Stimulated activated CD8-positive, alpha-beta memory T cell treated with anti-CD3 and anti-CD28 coated beads, Interleukin-4, amount 100 ng/mL, for 48 hours (primary cell): ENCODE measurements at places on chromosomes 6 and 20.

DNA sequence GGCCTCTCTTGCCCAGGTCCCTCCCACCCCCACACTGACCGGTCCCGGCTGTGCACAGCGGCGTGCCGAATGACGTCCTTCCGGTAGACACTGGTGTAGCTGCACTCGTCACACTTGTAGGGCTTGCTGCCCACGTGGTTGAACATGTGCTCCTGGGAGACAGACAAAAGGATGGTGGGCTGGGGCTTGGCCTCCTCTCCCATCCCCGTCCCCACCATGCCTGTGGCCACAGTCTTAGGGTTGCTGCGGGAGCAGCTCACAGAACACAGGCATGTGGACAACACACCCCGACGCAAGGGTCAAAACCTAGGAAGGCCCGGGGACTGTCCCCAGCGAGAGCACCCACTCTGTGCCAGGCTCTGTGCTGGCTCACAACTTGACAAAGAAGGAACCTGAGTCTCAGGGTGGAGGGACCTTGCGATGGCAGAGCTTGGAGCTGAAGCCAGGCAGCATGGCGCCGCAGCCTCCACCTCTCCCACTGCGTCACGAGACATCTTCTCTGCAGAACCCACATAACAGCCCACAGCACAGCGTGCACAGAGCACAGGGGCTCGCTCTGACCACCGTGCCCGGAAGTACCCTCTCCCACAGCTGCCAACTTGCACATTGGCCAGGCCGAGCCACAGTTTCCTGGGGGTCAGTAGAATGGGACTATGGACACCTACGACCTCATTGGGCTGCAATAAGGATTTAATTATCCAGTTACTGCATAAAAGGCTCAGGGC is 9.8 kb downstream of the ZNF335 start:
- DNase-seq = no peak

DNA sequence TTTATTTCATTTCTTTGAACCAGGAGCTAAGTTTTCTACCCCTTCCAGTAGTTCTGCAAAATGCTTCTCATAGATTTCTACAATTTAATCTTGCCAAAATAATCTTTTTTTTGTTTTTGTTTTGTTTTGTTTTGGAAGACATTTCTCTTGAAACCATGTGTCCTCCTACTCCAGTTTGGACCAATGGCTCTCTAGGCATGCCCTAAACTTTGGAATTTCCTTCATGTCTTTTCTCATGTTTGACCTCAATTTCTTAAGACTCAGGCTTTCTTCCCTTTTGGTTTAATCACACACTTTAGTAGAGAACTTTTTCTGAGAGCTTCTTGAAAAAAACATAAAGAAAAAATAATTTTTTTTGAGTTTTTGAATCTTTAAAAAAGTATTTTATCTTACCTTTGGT is 173.8 kb downstream of the GJA1 start:
- DNase-seq = no peak

- DNase-seq = no peak
Measured at GRCh38 chr6:159555082-159555875, 137.8 kb downstream of the SOD2 start.

GRCh38 chr6:143232849-143233248 is 172.2 kb downstream of the AIG1 start:
- DNase-seq = peak; percentile 60

DNA sequence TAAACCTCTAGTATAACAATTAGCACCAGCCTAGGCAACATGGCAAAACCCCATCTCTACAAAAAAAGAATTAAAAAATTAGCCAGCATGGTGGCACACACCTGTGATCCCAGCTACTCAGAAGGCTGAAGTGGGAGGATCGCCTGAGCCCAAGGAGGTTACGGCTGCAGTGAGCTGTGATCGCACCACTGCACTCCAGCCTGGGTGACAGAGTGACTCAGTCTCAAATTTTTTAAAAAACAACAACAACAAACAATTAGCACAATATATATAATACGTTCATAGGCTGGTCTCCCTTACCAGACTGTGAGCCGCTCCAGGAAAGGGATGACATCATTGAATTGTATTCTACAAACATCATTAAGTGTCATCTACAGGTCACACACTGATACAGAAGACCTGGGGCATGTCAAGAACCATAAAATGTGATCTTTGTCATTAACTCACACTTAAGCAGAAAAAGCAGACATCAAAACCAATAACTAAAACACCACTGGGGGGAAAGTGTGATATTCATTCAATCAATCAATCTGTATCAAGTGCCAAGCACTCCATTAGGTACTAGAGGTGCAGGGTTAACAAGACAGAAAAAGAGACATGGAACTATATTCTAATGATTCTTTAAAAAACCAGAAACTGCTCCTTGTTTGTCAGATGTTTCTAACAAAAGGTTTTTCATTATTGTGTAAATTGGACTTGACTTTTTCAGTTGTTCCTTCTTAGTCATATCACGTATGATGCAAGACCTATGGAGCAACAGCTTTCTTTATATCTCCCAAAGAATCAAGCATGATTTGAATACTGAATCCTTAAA is 17.8 kb downstream of the MAP3K5 start:
- DNase-seq = no peak

GRCh38 chr6:6105472-6106036 is 98.8 kb upstream of the NRN1 start:
- no peak for DNase-seq

DNA sequence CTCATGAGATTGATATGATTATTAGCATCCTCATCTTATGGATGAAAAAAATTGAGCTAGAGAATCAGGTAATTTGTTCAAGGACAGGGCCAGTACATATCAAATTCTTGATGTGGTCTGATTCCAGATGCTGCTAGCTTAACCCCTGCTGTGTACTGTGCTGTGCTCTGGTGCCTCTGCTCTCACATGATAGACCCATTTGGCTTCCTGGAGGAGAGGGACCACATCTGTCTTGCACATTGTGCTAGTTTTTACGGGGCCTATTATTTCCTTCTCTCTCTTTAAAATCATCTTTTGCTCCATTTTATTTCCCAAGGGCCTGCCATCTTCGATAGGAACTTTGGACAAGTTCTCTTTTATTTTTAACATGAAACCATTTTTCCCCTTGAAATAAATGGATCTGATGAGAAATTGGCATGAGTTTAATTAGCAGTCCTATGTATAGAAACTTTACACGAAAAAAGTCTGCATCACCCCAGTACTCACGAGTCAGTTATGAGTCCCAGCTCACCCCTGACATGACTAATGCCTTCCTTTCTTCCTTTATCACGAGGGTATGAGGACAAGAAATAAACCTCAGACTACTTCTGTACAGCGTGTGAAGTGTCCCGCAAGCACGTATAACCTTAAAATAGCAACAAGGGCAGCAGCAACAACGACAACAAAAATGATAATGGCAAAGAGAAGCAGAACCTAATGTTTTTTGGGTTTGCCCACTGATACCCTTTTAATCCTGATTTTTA is 26.5 kb downstream of the CD109 start:
- no peak for DNase-seq
